Activated T-helper 2 cell treated with anti-CD3 and anti-CD28 coated beads, Interferon-gamma antibody, Interleukin-2, Interleukin-4, amounts not matched to agents 10 μg/mL and 5 μg/mL and 100 μg/mL, durations not matched to agents 14 hours and 24 hours and 36 hours (primary cell): ENCODE measurements at places on chromosomes 3 and 15. TPM values are rescaled to one million over a fixed set of nuclear protein-coding genes. Genes with fewer than 3 reads are reported as not detected.

- DNase-seq, result no peak
Measured at GRCh38 chr15:80604583-80605575, 90.2 kb upstream of the ABHD17C start.

GRCh38 chr15:71312731-71313460, 197.6 kb downstream of the THSD4 start:
- DNase-seq, result no peak

DNA sequence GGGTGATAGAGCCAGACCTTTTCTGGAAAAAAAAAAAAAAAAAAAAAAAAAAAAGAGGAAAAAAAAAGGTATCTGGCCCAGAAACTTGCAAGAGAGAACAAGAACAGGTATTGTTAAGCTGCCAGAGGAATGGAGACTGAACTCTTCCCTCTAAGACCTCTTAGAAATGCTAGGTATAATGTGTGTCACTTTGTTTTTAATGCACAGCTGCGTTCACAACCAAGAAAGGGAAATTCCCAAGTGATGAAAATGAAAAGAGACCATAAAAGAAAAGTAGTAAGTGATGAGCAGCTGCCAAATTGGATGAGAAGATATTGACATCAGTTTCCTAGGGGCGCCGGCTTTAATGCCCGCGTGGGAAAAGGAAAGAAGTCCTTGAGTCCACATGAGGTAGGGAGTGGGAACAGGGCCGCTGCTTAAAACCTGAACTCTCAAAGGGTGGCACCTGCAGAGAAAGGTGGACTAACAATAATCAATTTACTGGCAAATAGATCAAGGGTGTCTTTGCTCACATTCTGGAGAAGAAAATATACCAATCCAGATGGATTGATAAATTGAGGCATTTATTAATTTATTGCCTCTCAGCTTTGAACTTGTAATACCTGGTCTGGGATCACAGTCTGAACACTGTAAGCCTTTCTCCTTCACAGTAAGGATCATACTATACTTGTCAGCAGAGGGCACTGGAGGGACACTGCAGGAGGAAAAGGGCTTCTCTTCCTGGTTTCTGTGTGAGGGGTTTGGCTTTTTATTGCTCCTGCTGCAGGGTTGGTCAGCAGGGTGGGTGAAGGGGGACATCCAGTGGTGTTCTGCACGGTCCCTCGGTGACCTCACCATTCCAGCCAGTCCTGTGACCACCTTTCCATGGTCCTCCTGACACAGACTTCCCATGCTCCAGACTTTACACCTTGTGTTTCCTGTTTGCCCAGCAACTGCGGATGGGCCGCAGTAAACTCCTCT, 131.6 kb downstream of the AQP9 start:
- no peak for DNase-seq

DNA sequence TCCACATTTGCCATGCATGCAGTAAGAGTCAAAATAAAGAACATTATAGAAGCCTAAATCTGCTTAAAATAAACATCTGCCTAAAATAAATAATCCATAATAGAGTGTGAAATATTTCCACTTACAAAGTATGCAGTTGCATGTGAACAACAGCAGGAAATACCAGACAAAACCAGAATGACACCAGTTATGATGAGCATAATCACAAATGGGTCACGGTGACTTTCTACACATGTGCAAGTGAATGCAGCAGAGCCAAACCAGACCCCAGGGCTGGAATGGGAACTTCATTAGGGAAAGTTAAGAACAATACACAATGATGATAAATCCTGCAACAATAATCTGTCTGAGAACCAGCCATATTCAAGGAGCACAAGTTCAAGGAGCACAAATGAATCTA, 615.5 kb downstream of the ROBO2 start:
- DNase-seq, result no peak

DNA sequence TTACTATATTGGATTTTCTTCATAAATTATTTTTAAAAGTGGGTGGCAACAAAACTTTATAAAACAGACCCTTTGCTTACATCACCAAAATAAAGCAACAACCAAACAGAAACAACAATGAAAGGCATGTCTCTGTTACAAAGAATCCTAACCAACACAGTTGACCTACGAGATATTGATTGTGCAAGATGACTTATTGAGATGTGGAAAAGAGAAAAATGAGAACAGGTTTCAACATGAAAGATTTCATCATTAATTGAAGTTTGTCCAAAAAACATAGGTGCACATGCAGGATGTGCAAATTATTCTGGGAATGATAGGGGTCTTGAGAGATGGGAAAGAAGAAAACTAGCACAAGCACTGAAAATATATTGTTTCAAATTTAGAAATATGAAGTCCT, 9.0 kb downstream of the GMNC start:
- no peak for DNase-seq

DNA sequence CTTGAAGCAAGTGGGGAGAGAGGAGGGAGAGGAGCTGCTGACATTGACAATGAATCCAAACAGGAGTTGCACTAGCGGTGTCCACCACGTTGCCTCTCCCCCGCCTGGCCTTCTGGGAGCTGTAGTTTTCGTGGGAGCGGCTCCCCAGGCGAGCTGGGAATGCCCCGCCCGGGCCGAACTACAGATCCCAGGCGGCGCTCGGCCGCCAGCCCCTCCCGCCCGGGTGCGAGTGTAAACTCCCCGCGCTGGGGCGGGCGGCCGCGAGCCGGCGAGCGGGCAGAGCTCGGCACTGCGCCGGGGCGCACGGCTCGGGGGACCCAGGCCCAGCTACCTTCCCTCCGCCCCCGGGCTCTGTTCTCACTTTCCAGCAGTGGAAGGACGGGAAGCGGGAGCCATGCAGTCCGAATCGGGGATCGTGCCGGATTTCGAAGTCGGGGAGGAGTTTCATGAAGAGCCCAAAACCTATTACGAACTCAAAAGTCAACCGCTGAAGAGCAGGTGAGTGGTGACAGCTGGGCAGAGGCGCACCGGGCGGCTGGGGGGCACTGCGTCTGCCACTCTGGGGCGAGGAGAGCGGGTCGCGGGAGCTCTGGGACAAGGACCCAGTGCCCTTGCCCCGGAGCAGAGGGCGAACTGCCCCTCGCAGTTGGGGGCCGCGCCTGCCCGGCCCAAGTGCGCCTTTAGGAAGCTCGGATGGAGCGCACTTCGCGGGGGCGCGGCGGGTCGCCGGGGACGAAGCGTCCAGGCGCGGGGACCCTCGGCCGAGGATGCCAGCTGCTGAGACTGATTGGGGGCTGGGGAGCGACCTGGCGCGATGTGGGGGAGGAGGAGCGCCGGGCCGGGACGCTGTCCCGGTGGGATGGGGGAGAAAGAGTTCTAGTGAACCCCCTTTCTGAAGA, at the start of gene MITF:
Gene MITF, plus strand, starts transcription at position 261 of the 899 bp plus-strand sequence. Its CDS starts 134 bp downstream, at position 395.
- DNase-seq, result peak; percentile 33

DNA sequence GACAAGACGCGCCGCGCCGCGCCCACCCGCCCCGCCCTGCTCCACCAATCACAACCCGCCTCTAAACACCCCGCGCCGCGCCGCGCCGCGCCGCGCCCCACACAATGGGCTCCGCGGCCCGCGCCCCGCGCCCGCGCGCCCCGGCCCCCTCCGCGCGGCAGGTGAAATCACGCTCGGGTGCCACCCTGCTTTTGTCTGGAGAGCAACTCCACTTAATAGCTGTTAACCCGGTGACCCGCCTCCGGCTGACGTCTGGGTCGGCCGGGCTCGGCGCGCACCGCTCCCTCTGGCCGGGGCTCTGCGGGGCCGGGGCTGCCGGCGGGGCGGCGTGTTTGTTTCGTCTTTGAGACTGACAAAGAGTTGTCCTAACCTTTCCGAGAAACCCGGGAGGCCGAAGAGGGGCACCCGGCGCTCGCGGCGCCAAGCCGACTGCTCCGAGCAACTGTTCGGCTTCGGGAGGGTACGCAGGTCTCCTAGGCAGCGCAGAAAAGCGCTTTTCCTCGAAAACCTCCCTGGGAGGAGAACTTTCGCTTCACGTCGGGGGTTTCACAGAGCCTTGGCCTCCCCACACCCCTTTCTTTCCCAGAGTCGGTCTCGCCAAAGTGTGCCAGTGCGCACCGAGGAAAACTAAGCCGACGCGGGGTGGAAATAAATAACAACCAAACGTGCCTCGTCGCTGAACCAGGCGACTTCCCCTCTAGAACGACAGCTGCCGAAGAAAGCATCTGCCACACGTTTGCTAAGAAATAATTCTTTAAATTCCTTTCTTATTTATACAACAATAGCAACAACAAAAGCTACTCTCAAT, 518.4 kb downstream of the FOXP1 start:
- DNase-seq, result peak; percentile 45

- DNase-seq, result no peak
Measured at GRCh38 chr3:82561784-82562183, 800.3 kb upstream of the GBE1 start.

- DNase-seq, result no peak
Measured at GRCh38 chr15:85899927-85900326, 105.2 kb upstream of the KLHL25 start.

- no peak for DNase-seq
Measured at GRCh38 chr15:32998182-32998581, 196.3 kb downstream of the FMN1 start.

DNA sequence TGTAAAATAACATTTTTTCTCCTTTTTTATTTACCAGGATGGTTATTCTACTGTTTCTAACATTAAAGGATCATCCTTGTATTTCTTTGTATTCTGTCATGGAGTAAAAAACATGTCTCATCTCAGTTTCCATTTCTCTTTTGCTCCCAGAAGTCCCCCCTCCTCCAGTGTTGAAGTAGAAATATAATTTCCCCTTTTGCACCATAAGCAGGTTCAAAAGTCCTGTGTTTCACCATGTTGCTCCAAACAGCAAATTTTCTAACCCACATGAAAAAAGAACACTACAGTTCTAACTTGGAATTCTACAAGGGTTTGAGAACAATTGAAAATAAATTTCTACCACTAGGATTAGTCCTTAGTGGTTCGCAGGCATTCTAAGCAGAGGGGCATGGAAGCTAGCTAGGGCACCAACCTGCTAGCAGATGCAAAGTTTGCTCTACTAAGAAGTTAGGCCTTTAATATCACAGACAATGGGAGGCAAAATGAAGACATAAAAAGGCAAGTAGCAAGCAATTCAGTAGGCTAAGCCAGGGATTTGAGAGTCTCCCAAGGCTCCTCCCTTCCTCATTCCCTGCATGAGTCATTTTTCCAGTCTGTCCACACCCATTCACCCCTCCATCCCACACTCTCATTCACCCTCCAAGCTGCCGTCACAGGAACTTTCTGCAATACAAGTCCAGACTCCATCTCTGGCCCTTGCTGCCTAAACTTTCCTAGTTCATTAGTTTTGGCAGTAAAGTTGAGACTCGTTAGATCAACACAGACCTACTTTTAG, 2.3 kb upstream of the MBNL1 start:
- DNase-seq, result no peak

DNA sequence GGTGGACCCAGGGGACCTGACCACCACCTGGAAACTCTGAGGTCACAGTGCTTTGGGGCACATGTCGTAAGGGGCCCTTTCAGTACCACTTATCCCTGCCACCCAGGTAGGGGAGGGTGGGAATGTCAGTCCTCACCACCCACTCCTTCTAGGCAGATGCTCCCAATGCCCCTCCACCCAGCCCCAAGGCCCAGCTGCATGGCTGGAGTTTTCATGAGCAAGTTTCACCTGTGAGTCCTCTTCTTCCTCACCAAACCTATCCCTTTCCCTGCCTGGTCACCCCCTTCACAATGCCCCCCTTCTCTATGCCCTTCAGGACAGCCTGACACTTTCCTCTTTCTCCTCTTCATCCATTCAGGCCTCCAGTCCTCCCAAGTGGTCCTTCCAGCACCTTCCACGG, 9.8 kb downstream of the FAM174B start:
- DNase-seq, result no peak

DNA sequence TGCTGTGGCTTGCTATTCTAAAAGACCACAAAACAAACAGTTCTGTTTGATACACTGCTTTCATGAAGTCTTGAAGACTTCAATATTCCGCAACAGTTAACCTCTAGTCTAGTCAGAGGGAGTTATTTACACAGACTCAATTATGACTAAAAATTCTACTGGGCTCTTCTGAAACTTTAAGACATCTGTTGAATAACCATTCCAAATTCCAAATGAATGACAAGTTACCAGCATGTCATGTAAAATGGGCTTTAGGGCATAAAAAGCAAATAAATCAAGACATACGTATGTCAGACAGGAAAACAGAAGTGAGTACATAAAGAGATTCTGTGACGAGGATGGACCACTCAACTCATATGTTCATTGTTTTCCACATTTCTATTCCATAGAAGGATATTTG, 93.9 kb downstream of the PLOD2 start:
- DNase-seq, result no peak

DNA sequence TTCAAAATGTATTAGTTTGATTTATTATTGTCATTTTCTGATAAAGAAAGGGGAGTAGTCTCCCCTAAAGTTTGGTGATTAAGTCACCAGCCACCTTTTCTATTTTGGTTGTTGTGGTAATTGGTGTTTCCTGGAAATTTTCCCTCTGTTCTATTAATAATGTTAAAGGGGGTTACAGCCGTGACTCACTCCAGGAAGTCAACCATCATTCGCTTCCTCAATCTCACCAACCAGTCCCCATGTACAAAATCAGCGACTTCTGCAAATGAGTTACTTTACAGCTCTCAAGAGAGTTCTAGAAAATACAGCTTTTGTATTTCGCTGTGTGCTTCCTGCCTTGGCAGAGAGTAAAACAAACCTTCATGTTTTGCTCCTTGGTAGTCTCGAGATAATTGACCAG, 285.1 kb downstream of the LPP start:
- peak; percentile 15 for DNase-seq

GRCh38 chr3:171654809-171655208, 155.5 kb downstream of the PLD1 start:
- DNase-seq, result no peak

DNA sequence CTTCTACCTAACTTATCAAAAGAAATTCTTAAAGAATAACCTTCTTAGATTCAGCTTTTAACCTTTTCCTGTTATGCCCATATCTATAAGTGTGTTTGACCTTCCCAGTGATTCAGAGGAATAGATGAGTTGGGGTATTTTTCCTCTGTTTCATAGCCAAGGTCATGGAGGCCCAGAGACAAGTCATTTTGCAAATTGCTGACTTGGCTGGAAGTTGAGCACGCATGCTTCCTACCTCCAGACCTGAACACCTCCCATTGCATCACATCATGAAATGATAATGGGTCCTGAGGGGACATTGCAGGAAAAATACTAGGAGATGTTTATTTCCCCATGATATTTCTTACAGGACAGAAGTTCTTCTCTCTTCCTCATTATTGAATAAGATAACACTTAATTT, 158.6 kb upstream of the LMCD1 start:
- no peak for DNase-seq

- DNase-seq, result no peak
Measured at GRCh38 chr3:188797045-188797444, 374.7 kb upstream of the TPRG1 start.

The FAM81A gene
- total RNA-seq, result 0.69 and 1.1 TPM in 2 replicates

The CAMK2N2 gene
- 0.18 TPM in 1 of 2 replicates, not detected in the other for total RNA-seq

The CCR4 gene
- total RNA-seq, result 237 and 241 TPM in 2 replicates

The XIRP1 gene
- total RNA-seq, result 4.3 and 4.7 TPM in 2 replicates

The PML gene
- 64.5 and 70.2 TPM in 2 replicates for total RNA-seq

The EDEM1 gene
- 183 and 187 TPM in 2 replicates for total RNA-seq

The C3orf20 gene
- total RNA-seq, result 0.07 and 0.16 TPM in 2 replicates

The ALG1L2 gene
- not detected in 2 replicates for total RNA-seq

The KNL1 gene
- total RNA-seq, result 30.6 and 30.8 TPM in 2 replicates

The CPLX3 gene
- total RNA-seq, result 0.16 TPM in 1 of 2 replicates, not detected in the other

The CPN2 gene
- total RNA-seq, result not detected in 2 replicates

The MME gene
- not detected in 2 replicates for total RNA-seq
